Stimulated activated CD4-positive, alpha-beta T cell treated with anti-CD3 and anti-CD28 coated beads, Interleukin-1b, Interleukin-23, amount 100 ng/mL, for 4 hours (primary cell): ENCODE measurements at places on chromosomes 2 and 18.

- no peak for DNase-seq
Observed at GRCh38 chr2:221844212-221845020, 272.3 kb upstream of the EPHA4 start.

DNA sequence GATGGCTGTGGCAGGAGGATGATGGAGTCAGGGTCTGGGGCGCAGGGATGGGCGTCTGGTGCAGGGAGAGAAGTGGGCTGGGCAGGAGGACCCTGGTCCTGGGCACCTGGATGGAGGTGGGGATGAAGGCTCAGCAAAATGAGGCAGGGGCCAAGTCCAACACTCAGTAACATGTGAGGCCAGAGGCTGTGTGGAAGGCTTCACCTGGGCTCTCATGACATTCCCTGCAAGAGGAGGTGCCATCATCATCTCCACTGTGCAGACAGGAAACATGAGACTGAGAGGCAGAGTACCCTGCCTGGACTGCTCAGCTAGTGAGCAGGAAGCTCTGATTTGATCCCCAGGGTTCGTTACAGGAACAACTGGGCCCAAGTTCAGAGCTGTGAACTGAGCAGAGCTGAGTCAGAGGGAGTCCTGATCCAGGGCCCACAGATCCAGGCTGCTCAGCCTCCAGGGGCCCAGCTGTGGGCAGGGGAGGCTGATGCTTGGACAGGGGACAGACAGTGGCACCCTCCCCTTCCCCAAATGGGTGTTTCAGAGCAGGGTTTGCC is 36.9 kb downstream of the HJURP start:
- no peak for DNase-seq

DNA sequence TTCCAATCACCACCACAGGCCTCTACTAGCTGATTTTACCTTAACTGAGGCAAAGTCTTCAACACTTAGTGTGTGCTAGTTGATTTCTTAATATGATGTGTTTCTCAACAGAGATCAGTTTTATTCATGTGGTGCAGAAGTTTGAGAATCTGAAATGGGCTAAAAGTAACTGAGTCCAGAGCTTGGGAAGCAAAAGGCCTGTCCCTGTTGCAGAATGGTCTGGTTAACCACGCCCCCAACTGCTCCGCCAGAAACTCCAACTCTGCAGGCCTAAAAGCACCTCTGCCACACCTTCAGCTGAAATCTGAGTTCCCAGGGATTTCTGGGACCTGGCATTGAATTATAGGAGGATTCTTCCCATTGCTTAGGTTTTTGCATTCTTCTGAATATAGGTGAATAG is 44.9 kb downstream of the TWIST2 start:
- no peak for DNase-seq

DNA sequence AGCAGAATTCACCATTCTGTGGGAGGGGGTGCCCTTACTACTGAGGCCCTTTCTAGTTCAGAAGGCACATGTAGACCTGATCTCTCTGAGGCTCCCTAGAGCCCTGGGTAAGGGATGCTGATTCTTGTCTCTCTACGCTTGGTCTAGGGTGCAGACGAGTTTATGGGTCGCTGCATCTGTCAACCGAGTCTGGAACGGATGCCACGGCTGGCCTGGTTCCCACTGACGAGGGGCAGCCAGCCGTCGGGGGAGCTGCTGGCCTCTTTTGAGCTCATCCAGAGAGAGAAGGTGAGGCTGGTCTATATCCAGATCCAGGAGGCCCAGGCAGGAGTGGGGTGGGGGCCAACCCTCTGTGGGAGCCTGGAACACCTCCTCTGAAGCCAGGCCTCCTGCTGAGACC is 147.2 kb downstream of the DYSF start:
- DNase-seq, result no peak

DNA sequence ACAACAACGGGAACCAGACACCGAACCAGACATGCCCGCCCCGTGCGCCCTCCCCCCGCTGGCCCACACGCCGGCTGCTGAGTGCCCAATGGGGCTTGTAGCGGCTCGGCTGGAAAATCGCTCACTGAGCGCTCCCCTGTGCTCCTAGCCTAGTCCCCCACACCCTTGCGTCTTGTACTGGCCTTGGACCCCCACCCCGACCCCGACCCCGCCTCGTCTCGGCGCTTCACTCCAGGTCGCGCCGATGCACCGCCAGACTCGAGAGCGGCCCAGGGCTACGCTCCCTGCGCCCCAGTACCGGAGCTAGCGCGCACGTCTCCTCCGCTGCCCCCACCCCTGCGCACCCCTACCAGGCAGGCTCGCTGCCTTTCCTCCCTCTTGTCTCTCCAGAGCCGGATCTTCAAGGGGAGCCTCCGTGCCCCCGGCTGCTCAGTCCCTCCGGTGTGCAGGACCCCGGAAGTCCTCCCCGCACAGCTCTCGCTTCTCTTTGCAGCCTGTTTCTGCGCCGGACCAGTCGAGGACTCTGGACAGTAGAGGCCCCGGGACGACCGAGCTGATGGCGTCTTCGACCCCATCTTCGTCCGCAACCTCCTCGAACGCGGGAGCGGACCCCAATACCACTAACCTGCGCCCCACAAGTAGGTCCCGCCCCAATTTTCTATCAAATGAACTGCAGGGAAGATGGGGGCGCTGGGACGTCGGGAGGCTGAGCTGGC is 1.5 kb downstream of the GAD1 start:
- DNase-seq, result no peak

DNA sequence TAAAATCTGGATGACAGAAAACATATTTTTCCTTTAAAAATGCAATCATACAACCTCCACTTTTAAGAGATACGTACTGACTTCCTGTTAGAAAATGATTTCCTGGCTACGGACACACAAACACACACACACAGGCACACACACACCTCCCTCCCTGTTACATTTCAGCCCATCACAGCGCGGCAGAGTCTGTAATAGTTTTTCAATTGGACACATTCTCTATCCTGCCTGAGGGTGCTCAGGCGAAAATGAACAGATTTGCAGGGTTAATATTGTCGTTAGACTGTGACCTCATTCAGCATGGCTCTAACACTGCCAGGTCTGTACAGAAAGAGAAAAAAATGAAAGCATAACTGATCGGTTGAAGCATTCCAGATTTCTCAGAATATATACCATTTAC is 45.0 kb downstream of the KCTD1 start:
- no peak for DNase-seq

DNA sequence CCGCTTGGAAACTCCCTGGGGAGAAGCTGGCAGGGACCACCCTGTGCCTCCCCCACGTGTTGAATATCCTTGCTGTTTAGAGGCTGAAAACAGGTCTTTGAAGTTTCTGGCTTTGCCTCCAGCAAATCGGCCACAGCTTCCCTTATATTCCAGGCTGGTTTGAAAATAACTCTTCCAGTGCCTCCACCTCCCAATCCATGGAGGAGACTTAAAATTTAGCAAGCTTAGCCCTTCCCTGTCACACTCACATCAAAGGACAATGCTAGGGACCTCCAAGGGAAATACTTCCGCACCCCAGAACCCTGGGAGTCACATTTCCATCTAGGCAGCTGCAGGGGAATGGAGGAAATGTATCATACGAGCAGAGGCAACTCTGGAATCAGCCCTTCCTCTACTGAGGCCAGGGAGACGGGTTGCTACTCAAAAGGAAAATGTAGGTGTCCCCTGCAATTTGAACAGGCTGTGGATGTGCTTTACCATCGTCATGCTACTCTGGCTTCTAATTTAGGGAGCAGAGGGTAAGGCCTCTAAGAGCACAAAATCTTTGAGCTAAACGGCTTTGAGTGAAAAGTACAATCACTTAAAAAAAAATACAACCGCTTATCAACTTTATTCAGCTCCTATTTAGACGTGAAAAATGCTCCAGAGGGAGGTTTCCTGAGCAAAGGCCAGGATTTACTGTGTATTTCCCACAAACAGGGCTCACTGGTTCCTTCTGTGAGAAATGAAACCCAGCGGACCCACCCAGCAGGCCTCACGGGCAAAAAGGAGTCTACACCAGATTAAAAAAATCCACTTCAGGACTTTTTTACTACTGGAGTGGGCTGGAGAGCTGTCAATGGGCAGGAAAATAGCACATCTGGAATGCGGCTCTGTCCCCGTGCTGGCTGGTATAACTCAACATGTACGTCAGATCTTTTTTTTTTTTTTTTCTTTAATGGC is 49.4 kb upstream of the PKDCC start:
- no peak for DNase-seq

- DNase-seq, result no peak
Observed at GRCh38 chr2:241897231-241897916, 27.8 kb downstream of the RTP5 start.
